ENCODE measurements at places on chromosomes 6 and 20. TPM values are rescaled to one million over a fixed set of nuclear protein-coding genes. Genes with fewer than 3 reads are reported as not detected.
A peak's percentile ranks its signal among the peaks of the same experiment; 100 is the strongest.

DNA sequence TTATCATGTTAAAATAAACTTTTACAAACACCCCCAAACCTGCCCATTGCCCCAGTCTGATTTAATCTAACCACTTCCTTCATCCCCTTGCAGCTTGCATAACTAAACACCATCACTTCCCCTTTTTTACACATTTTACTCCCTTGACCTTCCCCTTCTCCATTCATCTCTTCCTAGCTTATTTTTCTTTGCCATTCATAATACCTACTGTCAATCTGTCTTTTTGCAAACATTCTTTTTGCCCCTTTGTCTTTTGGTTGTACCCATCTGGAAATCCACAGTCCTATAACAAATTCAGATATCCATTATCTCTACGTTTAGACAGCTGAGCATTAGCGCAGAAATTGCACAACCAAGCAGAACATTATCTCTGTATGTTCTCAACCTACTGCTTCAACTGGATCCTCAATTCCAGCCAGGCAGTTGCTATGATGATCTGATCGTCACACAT is 51.2 kb downstream of the C6orf52 start:
- no peak for DNase-seq

DNA sequence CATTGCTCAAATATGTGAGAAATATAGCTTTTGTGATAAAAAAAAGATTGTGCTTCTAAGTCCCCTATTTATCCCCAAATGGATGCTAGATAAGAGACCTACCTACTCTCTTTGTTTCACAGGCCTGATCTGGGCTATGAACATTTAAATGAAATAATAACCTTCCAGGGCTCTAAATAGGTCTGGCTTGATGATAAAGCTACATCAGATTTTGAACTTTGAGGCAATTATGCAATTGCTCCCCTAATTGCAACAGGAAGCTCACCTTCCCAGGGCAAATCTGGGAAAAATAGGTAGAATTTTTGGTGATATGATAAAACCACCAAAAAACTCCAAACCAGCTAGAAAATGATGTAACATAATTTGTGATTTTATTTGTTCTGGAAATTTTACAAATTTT is 624.5 kb downstream of the PKHD1 start:
- DNase-seq, result no peak

DNA sequence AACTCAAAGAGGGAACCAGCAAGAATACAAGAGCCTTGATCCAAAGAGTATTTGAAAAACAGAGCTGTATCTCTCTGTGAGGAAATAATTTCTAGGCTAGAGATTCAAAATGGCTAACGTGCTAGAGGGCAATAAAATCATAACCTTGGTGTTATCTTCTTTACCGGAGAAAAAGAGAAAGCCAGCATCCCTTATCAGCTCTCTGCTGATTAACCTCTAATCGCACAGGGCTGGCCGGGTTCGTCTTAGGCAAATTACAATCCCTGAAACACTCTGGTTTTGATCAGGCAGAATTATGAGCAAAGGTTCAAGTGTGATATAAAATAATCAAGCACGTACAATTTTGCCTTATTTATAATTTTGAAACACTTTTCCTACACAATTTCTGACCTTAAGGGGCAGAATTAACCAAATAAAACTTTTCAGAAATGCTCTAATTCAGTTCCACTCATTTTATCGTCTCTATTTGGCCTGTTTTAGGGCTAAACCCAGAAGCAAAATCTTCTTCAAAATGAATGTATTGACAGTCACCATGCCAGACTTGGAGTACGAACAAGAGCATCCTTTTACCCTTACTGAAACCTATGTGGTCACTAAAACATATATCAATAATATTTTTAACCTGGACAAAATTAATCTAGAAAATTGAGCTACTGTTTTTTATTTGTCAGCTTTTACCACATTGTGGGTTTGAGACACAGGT is 13.7 kb downstream of the PSMB9 start:
- no peak for DNase-seq

DNA sequence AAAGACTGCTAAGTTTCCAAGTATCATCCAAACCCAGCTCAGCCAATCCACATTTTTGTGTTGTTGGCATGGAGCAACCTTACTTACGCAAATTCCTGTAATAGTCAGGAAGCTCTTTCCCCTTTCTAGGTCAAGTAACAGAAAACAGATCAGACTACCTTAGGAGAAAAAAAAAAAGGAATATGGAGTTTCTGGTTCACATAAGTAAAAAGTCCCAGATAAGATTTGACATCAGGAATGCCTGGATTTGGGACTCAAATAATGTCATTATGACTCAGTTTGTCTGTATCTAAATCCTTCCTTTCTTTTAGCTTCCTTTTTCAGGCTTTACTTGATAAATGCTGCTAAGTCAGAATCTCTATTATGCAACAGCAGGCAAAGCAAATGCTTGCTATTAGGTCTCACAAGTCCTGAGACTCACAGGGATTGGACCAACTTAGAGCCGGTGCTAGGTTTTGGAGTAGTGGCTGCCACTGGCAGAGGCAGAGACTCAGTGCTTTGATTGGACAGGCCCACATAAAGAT is 44.5 kb downstream of the NCOA7 start:
- DNase-seq, result peak; percentile 63

- DNase-seq, result no peak
These were observed 83.5 kb downstream of the SCML4 start for GRCh38 chr6:107740496-107741190.

SCAF8 gene
- 36.2 TPM for total RNA-seq

LGSN gene
- not detected for total RNA-seq

TSBP1 gene
- not detected for total RNA-seq

GGTLC1 gene
- not detected for total RNA-seq
